Osteocyte (in vitro differentiated cells): ENCODE measurements at places on chromosomes 2 and 18. TPM values are rescaled to one million over a fixed set of nuclear protein-coding genes. Genes with fewer than 3 reads are reported as not detected.
A peak's percentile ranks its signal among the peaks of the same experiment; 100 is the strongest.

RGPD4 gene
- 0.05 and 0.18 TPM in 2 replicates for total RNA-seq

- no peak for DNase-seq
- no peak overlapping the region for H3K4me3 ChIP-seq
- no peaks in the 10 kb centered on the region for H3K36me3 ChIP-seq
- H3K4me1 ChIP-seq = no peaks in the 10 kb centered on the region
Observed at GRCh38 chr2:68403199-68403644, 38.1 kb downstream of the PLEK start.

DNA sequence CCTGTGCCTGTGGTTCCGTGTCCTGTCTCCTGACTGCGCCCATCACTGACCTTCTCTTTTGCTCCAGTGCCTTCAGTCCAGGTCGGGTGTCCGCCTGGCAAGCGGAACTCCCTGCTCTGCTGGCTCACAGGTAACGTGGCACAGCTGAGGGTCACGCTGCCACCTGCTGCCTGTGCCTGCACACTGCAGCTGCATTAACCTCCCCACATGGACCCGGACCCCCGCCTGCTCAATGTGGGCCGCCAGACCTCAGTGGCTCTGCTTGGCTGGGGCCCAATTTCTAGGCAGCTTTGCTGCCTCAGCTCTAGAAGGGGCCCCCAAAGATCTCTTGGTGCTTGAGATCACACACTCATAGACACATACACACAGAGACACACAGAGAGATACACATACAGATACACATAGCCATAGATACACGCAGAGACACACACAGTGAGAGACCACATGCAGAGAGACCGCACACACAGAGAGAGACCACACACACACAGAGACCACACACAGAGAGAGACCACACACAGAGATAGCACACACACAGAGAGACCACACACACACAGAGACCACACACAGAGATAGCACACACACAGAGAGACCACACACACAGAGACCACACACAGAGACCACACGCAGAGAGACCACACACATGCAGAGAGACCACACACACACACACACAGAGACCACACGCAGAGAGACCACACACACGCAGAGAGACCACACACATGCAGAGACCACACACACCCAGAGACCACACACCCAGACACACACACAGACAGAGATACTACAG is 14.9 kb upstream of the CNNM3 start:
- no peak for DNase-seq
- peaks cover 5% of the 10 kb centered on the region for H3K36me3 ChIP-seq
- H3K27ac ChIP-seq = no peak overlapping the region
- no peaks in the 10 kb centered on the region for H3K27me3 ChIP-seq

DNA sequence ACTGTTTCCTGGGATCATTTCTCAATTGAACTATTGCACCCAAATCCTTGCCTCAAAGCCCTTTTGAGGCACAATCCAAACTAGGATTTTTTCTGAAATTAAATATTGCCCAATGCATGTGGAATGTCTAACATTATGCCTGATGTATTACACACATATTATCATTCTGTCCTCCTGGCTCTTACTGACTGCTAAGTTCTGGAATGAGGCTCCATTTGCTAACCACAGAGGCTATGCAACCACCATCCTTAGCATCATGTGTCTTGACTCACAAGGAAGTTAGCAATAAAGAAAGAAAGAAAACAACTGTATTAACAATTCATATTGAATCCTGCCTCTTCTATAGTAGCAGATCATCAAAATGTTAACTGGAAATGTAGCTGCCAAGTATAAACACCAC is 1142.7 kb downstream of the CNTNAP5 start:
- no peaks in the 10 kb centered on the region for H3K4me1 ChIP-seq
- H3K4me3 ChIP-seq = no peak overlapping the region
- no peak overlapping the region for H3K27ac ChIP-seq
- no peak for DNase-seq
- no peaks in the 10 kb centered on the region for H3K27me3 ChIP-seq
- H3K36me3 ChIP-seq = no peaks in the 10 kb centered on the region

DNA sequence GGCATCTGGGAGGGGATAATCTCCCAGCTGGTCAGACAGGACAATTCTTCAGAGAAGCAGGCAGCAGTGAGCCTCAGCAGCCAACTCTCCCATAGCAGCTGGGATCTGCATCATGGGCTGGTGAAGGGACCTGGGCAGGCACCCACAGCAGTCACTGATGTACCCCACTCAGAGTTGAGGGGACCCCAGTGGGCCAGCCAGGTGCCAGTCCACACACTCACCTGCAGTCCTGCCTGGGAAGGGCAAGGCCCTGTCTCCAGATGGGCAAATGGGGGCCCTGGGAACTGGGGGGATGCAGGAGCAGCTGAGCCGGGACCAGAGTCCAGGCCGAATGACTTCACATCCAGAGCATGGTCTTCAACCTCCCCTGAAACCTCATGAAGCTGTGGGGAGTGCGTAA is 170.4 kb downstream of the ZFP36L2 start:
- H3K27me3 ChIP-seq = no peaks in the 10 kb centered on the region
- no peak for DNase-seq
- H3K36me3 ChIP-seq = no peaks in the 10 kb centered on the region
- H3K4me3 ChIP-seq = no peak overlapping the region

SLC4A5 gene
- total RNA-seq = 1.6 and 2.3 TPM in 2 replicates

DNA sequence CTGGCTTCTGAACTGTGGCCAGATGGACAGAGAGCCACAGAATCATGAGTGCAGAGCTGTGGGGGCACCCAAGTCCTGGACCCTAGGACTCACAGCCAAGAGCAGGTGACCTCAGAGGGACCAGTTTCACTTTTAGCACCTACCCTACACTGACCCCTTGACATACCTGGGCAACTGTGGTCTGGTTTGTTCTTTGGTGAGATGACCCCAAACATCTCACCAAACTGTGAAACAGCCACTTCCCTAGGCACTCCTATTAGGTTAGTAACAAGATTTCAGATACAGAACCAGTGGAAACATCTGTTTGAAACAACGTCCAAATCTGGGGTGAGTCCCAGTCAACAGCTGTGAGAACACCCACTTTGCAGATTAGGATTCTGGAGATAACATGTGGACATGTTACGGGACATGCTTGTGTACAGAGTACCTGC is 1.9 kb upstream of the ZFP36L2 start:
- no peak for DNase-seq
- no peak overlapping the region for H3K4me3 ChIP-seq
- no peaks in the 10 kb centered on the region for H3K27me3 ChIP-seq
- H3K27ac ChIP-seq = peak overlapping the region; percentile 86
- H3K4me1 ChIP-seq = peaks cover 24% of the 10 kb centered on the region

G6PC2 gene
- not detected in 2 replicates for total RNA-seq

UGT1A4 gene
- not detected in 2 replicates for total RNA-seq
